PC-9 (cell line): ENCODE measurements at places on chromosomes 16 and 17.

DNA sequence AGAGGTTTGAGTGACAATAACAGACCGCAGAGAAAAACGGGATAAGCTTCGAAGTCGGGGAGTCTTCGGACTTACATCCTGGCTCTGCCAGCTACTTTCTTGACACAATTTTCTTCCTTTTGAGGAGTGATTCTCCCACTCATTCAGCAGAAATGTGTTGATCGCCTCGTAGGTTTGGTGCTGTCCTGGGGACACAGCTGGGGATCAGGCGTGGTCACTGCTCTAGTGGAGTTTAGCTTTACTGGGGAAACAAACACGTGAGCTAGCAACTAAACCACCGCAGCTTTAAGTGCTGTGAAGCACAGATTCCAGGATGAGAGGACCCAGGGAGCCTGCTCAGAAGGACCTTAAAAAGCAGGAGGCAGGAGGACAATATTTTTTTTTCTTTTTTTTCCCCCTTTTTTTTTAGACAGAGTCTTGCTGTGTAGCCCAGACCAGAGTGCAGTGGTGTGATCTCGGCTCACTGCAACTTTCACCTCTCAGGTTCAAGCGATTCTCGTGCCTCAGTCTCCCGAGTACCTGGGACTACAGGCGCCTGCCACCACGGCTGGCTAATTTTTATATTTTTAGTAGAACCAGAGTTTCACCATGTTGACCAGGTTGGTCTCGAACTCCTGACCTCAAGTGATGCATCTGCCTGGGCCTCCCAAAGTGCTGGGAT, 858 bp downstream of the NUBP1 start:
- DNase-seq: peak; percentile 49

DNA sequence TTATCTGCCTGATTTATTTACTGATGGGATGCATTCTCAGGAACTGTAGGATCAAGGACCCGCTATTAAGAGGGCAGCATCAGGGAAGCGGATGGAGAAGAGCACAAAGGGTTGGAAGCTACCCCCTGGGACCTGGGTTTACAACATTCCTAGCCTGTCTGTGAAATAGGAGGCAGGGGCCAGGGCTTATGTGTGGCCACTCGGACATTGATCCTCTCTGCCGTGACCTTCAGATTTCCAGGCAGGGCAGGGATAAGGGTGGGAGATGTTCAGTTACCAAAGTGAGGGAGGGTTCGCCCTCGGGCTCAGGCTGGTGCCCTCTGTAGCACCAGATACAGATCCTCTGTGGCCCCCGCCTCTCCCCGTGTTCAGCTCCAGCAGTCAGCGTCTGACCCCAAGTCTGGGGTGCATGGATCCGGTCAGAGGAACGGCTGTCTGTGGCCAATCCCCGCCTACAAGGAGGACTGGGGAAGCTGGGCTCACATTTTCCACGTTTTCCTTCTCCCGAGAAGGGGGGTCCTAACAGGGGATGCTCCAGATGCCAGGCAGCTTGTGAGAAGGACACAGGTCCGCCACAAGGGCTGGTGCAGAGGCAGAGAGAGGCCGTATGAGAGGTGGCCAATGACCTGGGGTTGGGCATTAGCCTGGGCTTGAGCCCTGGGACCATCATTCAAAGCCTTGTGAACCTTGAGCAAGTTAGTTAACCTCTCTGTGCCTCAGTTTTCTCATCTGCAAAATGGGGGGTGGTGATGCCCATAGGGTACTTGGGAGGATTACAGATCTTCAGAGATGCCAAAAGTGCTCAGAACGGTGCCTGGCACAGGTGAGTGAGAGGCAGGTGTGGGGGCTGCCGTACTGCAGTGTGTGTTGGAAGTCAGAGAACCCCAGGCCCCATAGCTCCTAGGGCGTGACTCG, 48.3 kb downstream of the ATP2C2 start:
- DNase-seq: no peak

- DNase-seq: no peak
These were observed 31.8 kb downstream of the TMEM235 start for GRCh38 chr17:78263063-78263735.

DNA sequence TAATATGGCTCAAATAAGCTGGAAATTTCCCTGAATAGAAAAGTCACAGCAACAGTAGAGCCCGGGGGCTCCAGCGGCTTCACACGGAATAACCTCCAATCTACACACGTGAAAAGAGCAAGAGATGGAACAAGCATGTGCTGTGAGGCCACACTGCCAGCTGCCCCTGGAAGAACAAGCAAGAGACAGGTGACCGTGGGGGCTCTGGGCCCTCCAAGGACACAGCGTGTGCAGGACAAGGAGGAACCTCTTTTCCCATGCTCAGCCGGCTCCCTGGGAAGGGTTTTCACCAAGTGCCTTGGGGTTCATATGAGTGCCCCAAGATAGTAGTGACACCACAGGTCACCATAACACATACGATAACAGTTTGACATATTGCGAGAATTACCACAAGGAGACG, 110.2 kb upstream of the ZNF750 start:
- DNase-seq: no peak

DNA sequence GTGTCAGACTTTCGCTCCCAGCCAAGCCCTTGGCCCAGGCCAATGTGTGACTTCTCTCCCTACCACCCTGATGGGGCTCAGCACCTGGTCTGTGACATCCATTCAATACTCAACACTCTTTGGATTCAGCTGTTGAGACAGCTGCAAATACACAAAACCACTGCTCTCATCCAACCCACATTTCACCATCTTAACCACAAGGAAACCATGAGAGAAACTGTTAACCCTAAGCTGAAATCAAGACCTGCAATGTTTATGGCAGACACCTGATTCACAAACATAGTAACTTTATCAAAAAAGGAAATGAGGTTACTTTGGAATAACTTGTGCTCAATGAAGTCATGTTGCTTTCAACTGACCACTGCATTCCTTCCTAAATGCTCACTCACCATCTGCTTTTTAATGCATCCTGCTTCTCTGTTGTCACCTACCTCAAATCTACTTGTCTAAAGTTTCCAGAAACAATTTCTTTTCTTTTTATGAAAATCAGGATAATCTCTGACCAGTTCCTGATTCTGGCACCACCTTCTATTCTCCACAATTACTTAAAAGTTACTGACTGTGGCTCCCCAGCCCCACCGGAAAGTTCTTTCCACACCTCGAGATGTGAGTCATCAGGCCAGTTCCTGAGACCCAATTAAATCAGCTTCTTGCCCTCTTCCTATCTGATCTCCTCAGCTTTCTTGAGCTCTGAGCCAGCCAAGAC, 88.2 kb downstream of the NOG start:
- DNase-seq: peak; percentile 58
